ENCODE measurements at places on chromosomes 2 and 18.
A peak's percentile ranks its signal among the peaks of the same experiment; 100 is the strongest.

DNA sequence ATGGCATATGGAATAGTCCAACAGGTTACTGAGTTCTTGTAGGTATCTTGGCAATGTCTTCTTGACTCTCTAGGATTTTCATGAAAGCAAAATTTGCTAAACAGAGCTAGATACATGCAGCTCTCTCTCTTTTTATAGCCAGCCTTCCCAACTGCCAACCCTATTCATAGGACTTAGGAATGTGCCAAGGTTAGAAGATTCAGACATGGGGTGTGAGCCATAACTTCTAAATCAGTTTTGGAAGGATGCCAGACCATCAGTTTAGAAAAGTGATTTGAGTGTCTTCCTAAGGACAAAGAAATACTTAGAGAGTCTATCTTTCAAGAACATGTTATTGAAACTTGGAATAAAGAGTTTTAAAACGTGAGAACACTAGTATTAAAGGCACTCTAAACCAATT lies 619.5 kb upstream of the FANCL start:
- no peak for DNase-seq

GRCh38 chr2:165539985-165540384 lies 70.5 kb downstream of the CSRNP3 start:
- DNase-seq, result no peak

DNA sequence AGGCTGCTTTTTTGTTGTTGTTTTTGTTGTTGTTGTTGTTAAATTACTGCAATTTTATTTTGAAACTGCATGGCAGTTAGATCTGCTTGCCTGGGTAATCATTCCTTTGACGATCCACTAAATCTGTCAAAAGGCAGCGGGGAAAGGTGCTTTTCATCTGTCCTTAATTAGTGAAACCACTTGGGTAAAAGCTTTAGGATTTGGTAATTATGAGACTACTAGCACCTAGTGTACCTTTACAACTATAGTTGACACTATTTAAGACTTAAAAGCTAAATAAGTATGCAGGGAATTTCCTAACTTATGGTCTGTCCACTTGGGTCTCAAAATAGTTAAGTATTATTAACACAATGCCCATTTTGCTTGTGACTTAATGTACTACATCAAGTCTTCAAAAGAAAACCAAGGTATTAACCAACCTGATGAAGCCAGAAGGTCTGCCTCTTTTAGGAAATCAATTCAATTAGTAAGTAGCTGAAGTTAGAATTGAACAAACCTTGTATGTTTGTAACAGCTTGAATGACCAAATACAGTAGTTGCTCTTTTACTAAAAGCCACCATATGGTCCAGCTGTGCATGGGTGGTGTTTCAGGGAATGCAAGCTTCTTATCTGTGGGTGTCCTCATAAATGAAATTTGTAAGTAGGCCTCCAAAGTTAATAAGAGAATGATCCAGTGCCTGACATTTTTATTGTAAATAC lies 44.8 kb downstream of the NAB1 start:
- no peak for DNase-seq

- no peak for DNase-seq
Observed at GRCh38 chr18:4870177-4870773, 326.8 kb downstream of the AKAIN1 start.

GRCh38 chr2:120109186-120110061 lies 96.5 kb downstream of the EPB41L5 start:
- DNase-seq, result peak; percentile 60
